Liver (tissue), 10 donors: ENCODE measurements at places on chromosomes 3 and 15. TPM values are rescaled to one million over a fixed set of nuclear protein-coding genes. Genes with fewer than 3 reads are reported as not detected.

GADL1 gene
- polyA plus RNA-seq = not detected

AAGAB gene
- polyA plus RNA-seq = 3.6 TPM

VGLL3 gene
- polyA plus RNA-seq = 0.55 TPM

ZNF717 gene
- 5.5 TPM for polyA plus RNA-seq

RASGRP1 gene
- 0.43 TPM for polyA plus RNA-seq

CNTN6 gene
- not detected for polyA plus RNA-seq

STRC gene
- 0.02 TPM for polyA plus RNA-seq

PRSS50 gene
- polyA plus RNA-seq = not detected

EPM2AIP1 gene
- polyA plus RNA-seq = 6.4 TPM

GP9 gene
- polyA plus RNA-seq = not detected

TM6SF1 gene
- 0.65 TPM for polyA plus RNA-seq

WDR76 gene
- 0.78 TPM for polyA plus RNA-seq

PSTPIP1 gene
- polyA plus RNA-seq = 1.1 TPM

RHO gene
- polyA plus RNA-seq = not detected

- DNase-seq = no peak
Measured at GRCh38 chr3:40597441-40597840, 72.7 kb downstream of the ZNF621 start.

- no peak for DNase-seq
Measured at GRCh38 chr15:68045289-68046265, 8.5 kb upstream of the PIAS1 start.

DNA sequence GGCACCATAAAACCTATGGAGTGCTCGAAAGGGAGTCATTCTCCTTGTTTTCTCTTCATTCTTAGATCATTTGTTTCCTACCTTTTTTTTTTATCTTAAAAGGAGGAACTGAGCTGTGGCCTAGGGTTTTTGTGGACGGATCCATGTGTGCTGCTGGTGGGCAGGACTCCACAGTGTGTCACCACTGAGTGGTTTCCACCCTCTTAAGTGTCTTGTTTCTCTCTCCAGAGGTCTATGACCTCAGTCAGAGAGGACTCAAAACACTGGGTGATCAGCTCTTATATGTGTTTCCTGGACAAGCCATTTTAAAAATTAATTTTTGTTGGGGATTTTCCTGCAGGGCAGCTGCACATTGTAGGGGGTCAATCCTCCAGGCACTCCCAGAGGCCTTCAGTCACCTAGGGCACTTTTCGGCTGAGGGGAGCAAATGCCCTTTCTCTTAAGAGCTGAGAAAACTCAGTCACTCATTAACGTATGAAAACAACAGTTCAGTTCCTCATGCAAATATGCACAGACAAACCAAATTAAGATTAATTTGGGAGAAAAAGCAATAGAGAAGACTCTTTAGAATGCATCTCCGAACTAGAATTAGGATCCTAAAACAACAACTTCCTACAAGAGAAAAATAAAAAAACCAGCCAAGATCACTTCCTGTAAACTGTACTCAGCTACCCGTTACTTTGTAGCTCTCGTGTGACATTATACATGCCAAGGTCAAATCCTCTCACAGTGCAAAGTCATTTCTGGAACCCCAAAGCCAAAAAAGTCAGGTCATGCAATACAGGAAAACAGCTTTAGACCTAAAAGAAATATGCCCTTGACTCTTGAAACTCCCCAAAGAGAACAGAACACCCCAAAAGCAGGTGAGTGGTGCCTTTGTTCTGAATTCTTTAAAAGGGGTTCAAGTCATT, 27.6 kb upstream of the FAM3D start:
- no peak for DNase-seq

- DNase-seq = no peak
Measured at GRCh38 chr15:60762638-60763037, 283.7 kb upstream of the ICE2 start.

- no peak for DNase-seq
Measured at GRCh38 chr3:138937690-138938055, 9.3 kb downstream of the FOXL2 start.

- DNase-seq = no peak
Measured at GRCh38 chr15:39213385-39213840, 367.5 kb upstream of the THBS1 start.

DNA sequence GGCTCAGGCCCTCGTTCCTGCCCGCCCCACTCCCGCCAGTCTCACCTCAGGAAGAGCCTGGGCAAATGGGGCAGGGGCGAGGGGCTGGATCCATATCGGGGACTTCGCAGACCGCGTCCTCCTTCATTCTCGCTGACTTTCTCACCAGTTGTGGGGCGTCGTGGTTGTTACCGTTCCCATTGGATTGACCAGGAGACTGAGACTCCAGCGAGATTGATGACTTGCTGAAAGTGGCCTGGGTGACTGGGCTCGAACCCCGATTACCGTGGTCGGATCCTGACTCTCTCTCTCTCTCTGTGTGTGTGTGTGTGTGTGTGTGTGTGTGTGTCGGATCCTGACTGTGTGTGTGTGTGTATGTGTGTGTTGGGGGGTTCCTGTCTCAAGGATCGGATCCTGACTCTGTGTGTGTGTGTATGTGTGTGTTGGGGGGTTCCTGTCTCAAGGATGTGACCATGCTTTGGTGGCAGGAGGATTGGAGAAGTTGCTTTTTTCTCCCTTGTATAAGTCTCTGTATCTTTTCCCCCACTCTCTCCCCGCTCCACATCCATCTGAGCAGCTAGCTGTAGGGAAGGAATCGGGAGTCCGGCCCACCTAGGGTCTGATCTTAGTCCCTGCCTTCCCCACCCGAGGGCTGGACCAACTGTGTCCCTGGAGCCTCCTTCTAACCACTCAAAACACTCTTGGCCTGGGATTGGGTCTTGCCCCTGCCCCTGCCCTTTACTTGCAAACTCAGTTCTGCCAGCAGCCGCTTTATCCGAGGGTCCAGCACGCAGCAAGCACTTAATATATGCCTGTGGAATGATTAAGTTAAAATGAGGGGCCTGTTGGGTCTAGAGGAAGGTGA, 603 bp downstream of the PLEKHO2 start:
- no peak for DNase-seq

GRCh38 chr3:65905771-65906170, 132.9 kb downstream of the MAGI1 start:
- no peak for DNase-seq

DNA sequence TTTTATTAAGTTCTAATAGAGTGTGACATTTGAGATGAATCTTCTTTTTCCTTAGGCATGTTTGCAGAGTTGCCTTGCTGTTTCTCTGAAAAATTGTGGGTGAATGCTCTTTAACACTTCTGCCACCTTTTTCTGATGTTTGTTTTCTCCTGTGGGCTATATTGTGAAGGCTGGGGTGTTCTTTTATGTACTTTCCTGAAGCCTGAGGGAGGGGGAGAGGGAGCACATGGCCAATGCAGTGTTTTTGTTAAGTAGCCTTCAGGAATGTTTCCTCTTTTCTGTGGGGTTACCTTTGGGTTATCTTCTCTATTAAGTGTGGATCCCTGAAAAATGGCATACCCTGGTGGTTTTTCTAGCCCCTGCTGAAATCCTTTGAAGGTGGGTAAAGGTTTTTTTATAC, 50.2 kb downstream of the CMC1 start:
- no peak for DNase-seq

GRCh38 chr15:89799011-89799911, 15.4 kb downstream of the ANPEP start:
- DNase-seq = no peak
